ENCODE measurements at places on chromosomes 3 and 15.

DNA sequence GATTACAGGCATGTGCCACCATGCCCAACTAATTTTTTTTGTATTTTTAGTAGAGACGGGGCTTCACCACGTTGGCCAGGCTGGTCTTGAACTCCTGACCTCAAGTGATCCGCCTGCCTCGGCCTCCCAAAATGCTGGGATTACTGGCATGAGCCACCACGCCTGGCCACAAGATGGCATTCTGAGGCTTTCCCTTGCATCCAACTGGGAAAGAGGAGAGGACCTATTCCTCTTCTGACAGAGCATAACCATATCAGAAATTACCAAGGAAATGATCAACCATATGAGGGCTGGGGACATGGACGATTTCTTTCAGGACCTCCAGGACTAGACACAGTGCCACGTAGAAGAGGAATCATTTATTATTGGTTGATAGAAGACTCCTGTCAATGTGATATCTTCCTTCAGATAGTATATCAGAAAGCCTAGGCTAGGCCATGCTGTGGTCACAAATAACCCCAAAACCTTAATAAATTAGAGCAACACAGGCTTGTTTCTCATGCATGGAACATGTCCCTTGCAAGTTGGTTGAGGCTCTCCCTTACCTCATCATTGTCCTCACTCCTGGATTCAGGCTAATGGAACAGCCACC lies 372.3 kb upstream of the IL12A start:
- no peak for DNase-seq

- DNase-seq, result no peak
These were observed 28.9 kb downstream of the RARB start for GRCh38 chr3:25456723-25457670.

DNA sequence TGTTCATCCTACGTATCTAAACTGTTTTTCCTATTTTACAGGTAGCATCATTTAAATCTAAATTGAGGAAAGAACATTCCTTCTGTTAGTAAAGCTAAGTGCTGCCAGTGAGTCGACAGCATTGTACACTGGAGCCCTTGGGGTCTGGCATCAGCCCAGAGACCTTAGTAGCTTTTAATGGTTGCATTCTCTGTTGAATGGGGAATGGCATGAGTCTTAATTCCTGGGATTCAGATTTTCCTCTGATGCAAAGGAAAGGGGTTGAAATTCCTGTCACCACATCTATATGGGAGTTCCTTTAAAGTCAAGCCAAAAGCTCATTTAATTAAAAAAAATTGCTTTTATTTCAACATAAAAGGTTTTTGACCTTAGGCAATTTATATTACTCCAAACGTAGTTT lies 148.4 kb upstream of the GBE1 start:
- no peak for DNase-seq

DNA sequence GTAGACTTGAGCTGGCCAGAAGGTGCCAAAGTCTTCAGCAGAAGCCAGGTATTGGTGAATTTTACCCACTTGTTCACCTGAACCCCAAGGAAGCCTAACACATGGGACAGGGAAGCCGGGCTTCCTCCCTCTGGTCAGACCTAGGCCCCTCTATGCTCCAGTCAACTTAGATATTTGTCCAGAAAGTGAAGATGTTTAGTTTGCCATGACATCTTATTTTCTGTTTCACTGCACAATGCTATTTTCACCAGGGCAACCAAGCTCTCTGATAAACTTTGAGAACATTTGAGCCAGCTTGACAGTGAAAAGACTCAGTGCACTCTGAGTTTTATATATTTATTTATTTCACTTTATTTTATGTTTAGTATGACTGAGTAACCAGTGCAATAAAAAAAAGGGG lies 71.0 kb downstream of the SOX14 start:
- DNase-seq, result no peak

GRCh38 chr3:69012100-69012799 lies 1.2 kb downstream of the EOGT start:
- no peak for DNase-seq

GRCh38 chr3:38653685-38654537 lies 4.4 kb upstream of the SCN5A start:
- DNase-seq, result no peak

DNA sequence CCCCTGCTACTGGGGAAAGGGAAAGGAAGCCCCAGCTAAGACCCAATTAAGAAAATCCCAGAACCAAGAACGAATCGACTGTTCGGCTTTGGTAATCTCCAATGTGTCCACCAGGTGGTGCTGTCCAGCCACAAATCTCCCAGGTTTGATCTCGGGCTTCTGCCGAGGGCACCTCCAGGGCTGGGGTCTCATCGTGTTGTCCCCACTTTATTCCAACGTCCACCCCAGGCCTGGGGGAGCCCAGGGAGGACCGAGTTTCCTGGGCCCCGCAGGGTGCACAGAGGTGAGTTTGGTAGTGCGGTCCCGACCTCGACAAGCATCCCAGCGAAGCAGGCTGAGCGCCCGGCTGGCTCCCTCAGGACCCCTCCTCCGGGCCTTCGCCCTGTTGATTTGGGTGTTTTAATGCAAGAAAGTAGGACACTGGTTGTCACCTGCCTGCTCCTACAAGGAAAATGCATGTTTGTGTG lies 185.1 kb downstream of the GOLGA6L6 start:
- DNase-seq, result no peak

- no peak for DNase-seq
These were observed 58.6 kb downstream of the MRPL3 start for GRCh38 chr3:131444180-131444579.

DNA sequence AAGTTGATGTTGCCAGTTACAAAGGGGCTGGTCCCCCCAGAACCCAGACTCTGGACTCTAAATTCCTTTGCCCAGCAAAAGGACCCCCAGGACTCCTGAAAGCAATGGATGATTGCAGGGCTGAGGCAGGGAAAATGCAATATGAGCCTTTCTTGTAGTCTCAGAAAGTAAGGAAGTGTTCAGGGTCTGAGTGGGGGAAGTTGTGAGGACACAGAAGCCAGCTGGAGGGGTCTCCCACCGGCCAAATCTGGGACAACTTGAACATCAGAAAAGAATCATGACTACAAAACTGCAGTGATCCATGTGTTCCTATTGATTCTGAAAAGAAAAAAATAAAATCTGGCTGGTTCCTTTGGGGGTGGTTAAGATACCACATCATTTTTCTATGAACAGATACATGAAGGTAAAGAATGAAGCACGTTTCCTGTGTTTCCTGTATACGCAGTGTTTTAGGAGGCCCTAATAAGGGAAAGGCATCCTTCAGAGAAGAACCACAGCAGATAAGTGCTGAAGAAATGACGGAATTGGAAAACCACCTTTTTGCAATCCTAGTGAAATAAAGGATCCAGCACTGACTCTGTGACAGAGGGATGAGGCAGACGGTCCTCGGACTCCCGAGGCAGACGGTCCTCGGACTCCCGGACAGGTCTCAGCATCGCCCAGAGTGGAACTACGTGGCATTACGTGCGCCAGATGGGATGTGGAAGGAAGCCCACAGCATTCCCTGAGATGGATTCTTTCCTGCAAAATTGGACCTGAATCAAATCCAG lies 22.2 kb upstream of the GRIP2 start:
- DNase-seq, result no peak

DNA sequence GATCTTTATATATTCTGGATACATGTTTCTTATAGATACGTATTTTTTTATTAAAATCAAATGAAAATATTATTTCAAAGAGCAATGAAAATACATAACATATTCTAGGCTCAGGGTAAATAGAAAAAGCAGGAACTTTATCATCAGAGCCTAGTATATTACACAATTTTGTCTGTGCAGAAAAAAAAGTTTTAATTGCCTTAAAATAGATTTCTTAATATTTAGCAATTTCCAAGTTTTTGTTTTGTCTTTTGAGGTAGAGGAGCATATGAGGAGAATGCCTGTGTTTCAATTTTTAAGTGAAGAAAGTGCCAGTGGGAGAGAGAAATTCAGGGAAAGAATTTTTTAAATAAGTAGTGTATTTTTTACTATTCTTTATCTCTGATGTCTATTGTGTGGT lies 10.5 kb downstream of the CAPN7 start:
- no peak for DNase-seq

DNA sequence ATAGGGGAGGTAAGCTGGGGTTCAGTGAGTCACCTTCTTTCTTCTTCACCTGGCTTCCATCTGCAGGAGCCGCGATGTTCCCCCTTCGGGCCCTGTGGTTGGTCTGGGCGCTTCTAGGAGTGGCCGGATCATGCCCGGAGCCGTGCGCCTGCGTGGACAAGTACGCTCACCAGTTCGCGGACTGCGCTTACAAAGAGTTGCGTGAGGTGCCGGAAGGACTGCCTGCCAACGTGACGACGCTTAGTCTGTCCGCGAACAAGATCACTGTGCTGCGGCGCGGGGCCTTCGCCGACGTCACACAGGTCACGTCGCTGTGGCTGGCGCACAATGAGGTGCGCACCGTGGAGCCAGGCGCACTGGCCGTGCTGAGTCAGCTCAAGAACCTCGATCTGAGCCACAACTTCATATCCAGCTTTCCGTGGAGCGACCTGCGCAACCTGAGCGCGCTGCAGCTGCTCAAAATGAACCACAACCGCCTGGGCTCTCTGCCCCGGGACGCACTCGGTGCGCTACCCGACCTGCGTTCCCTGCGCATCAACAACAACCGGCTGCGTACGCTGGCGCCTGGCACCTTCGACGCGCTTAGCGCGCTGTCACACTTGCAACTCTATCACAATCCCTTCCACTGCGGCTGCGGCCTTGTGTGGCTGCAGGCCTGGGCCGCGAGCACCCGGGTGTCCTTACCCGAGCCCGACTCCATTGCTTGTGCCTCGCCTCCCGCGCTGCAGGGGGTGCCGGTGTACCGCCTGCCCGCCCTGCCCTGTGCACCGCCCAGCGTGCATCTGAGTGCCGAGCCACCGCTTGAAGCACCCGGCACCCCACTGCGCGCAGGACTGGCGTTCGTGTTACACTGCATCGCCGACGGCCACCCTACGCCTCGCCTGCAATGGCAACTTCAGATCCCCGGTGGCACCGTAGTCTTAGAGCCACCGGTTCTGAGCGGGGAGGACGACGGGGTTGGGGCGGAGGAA lies 2.6 kb downstream of the ISLR2 start:
- no peak for DNase-seq

- DNase-seq, result no peak
These were observed 53.7 kb downstream of the ARNT2 start for GRCh38 chr15:80457896-80458295.
